GM19239 (cell line): ENCODE measurements at places on chromosomes 1 and 21.

DNA sequence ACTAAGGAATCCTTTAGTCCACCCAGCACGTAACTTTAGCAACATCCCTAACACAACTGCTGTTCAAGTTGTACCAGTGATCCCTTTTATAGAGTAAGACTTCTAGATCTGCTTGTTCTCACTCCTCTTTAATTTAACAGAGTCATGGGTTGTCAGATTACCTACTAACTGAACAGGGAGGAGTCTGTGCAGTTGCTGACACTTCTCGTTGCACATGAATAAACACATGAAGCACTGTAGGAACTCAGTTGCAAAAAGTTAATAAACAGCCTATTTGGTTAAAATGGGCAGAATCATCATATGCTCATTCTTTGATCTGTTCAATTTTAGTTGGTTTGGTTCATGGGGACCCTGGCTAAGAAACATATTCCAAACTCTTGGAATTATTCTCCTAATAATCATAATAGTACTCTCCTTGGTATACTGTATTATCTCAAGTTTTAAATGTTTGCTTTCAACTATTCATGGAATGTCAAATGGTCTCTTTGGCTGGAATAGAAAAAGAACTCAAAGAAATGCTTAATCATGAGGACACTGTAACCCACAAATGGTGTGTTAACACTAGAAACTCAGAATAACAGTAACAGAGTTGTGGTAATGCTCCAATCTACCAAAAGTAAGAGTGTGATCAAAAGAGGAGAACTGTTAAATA is 15.6 kb downstream of the PLPPR5 start:
- DNase-seq: no peak

DNA sequence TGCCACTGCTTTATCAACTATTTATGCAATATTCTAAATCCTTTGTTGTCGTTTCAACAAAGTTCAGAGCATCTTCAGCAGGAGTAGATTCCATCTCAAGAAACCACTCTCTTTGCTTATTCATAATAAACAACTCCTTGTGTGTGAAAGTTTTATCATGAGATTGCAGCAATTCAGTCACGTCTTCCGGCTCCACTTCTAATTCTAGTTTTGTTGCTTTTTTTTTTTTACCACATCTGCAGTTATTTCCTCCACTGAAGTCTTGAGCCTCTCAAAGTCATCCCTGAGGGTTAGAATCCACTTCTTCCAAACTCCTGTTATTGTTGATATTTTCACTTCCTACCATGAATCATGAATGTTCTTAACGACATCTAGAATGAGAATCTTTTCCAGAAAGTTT is 14.8 kb upstream of the ETS2 start:
- DNase-seq: no peak

DNA sequence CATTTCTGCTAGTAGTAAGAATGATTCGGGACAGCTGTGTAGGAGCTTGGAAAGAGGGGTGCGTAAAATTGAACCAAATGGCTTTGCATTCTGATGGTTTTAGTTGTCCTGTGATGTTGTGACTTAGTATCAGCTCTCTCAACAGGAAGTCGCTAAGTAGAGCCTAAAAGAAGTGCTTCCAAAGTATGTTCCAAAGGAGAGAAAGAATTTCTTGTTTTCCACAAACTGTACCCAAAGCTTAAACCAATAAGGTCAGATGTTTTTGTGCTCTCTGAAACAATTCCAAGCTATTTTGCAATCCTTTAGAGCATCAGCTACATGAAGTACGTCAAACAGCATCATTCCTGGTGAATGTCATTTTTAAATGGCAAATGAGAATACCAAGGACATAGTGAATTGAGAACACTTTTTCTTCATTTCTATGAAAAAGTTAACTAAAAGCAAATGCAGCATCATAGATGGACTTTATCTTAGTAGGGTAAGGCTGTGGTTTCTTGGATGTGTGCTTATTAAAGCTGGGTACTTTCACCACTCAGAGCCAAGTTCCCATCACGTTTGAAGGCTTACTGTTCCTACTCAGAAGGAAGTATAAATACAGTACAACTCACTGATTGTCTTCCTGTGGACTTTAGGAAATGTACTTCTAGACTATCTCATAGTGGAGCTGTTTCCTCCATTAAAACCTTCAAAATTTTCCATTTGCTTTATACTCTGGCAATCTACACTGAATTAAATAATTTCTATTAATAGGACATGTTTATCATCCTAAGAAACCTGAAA is 148.6 kb downstream of the C1orf21 start:
- DNase-seq: no peak

DNA sequence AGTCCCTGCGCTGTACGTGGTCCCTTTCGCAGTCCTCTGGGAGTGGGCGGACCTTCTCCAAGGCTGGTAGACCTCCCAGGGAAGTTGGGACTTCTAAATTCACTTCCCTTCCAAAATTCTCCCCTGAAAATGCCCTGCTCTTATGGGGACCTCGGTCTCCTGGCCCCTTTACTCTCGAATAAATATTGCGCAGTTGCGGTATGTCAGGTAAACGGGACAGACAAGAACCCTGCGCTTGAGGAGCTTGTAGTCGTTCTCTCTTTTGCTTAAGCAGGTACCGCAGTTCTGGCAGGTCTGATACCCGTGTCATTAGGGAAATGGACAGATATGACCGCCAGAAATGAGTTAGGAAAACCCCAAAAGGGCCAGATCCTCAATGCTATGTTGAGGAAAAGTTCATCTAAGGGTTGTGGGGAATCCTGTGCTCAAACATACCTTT is 561 bp downstream of the KIF2C start:
- DNase-seq: no peak

- no peak for DNase-seq
These were observed 5.5 kb downstream of the DYNLT5 start for GRCh38 chr1:66757722-66758240.

GRCh38 chr1:199338760-199339159 is 688.8 kb upstream of the NR5A2 start:
- no peak for DNase-seq

DNA sequence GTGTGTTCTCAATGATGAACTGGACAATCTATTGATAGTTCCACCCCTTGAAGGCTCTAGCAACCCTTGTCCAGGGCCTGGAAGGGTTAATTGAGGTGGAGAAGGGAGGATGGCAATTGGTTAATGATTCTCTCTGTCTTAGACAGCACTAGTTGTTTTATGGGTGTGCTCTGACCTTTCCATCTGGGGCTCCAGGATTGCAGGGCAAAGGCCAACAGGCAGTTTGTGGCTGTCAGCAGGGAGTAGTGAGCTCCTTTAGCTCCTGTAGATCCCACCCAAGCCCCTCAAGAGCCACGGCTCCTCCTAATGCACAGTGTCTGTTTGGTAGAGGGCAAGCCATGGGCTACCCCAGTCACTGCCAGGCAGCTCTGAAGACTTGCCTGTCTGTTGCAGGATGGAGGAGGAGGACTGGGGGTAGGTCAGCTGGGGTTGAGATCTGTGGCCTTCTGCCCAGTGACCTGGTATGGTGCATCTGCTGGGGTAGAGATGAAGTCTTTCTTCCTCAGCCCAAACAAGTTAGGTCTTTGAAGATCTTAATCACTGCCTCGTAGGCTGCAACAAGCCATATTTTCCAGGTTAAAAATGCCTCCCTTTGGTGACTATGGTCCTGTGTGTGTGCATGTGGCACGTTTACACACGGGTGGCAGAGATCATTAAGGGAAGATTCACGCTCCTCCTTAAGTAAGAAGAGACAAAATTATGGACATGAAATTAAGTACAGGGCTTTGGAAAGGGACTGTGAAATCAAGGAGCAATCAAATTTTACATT is 7.7 kb downstream of the MROH7 start:
- no peak for DNase-seq

DNA sequence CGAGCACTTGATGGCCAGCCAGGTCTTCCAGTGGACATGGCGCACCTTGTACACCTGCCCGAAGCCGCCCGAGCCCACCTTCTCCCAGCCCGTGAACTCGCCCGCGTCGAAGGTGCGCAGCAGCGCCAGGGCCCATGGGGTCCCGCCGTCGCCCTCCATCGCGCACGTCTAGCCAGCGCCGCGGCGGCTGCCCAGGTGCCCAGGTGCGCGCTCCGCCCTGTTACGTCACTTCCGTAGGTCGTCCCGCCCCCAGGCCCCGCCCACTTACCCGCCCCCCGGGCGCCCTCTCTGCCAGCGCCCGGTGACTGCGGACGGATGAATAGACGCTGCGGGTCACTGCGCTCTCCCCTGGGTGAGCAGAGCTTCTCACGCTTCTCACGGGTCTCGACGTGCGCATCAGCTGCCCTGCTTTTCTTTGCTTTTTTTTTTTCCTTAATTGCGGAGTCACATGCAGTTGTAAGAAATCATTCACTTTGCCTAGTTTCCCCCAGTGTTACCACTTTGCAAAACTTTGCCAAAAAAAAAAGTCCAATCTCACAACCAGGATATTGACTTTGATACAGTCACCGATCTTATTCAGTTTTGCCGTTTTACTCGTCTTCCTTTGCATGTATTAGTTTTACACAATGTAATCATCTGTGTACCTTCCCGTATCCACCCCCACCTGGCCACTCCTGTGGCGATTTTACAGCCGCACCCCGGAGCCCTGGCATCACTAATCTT is at the start of gene RIPK4:
Gene RIPK4 (minus strand): TSS at position 170 of the 723 bp plus-strand sequence. CDS start 11 bp downstream, at position 159.
- peak; percentile 73 for DNase-seq

GRCh38 chr1:89271341-89272015 is 1.2 kb downstream of the GBP5 start:
- DNase-seq: no peak

GRCh38 chr1:230072866-230073265 is 5.8 kb downstream of the GALNT2 start:
- DNase-seq: no peak

GRCh38 chr1:15948595-15949452 is 27.1 kb downstream of the ZBTB17 start:
- no peak for DNase-seq
